Urothelium cell line (cell line): ENCODE measurements at places on chromosomes 4 and X.

GRCh38 chrX:30593440-30594200, 16.1 kb upstream of the TASL start:
- DNase-seq: no peak

GRCh38 chrX:63350941-63351616, at the start of gene SPIN4:
Gene SPIN4, minus strand, starts transcription at chrX:63351332. Its CDS starts 513 bp downstream, at chrX:63350819.
- peak; percentile 86 for DNase-seq

DNA sequence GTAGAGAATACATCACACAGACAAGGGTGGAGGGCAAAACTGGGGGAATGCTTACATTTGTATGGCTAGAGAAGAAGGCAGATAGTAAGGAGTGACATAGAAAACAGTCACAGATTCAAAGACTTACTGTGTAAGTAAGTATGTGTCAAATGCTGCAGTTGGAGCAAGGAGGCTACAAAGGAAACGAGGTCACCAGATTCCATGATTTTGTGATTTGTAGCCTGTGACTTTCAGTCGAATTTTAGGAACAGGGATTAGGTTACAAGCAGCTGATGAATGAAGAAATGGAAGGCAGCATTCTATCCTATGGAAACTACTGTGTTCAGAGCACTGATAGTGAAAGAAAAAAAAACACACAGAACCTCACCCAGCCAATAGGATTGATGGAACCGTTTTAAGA, 407.9 kb downstream of the IL15 start:
- peak; percentile 3 for DNase-seq

- DNase-seq: no peak
Observed at GRCh38 chrX:152177497-152178269, 39.3 kb upstream of the MAGEA10 start.

- no peak for DNase-seq
Observed at GRCh38 chrX:1283741-1284140, 15.1 kb downstream of the CSF2RA start.

- peak; percentile 7 for DNase-seq
Observed at GRCh38 chrX:19440713-19441112, 74.6 kb downstream of the MAP3K15 start.

- no peak for DNase-seq
Observed at GRCh38 chr4:186854256-186854655, 130.6 kb upstream of the FAT1 start.

GRCh38 chrX:57267308-57267707, 19.2 kb upstream of the FAAH2 start:
- DNase-seq: no peak

DNA sequence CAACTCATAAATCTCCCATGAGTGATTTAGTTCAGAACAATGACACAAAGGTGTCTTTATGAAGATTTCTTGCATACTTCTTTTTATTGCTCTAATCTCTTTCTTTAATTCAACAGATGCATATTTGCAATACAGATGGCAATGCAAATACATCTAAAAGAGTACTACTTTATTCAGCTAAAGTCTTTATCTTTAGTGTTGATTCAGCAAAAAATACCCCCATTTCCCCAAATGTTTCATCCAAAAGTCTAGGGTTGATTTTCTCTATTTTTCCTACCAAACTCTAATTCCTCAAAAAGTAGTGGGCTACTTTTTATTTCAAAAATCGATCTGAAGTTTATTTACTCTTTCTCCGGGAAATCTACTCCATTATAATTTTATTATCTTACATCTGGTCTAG, 1055.2 kb downstream of the STIM2 start:
- DNase-seq: no peak

GRCh38 chr4:113013751-113014150, 35.7 kb upstream of the ANK2 start:
- DNase-seq: no peak

GRCh38 chr4:6313216-6313615, 43.6 kb downstream of the WFS1 start:
- DNase-seq: no peak

DNA sequence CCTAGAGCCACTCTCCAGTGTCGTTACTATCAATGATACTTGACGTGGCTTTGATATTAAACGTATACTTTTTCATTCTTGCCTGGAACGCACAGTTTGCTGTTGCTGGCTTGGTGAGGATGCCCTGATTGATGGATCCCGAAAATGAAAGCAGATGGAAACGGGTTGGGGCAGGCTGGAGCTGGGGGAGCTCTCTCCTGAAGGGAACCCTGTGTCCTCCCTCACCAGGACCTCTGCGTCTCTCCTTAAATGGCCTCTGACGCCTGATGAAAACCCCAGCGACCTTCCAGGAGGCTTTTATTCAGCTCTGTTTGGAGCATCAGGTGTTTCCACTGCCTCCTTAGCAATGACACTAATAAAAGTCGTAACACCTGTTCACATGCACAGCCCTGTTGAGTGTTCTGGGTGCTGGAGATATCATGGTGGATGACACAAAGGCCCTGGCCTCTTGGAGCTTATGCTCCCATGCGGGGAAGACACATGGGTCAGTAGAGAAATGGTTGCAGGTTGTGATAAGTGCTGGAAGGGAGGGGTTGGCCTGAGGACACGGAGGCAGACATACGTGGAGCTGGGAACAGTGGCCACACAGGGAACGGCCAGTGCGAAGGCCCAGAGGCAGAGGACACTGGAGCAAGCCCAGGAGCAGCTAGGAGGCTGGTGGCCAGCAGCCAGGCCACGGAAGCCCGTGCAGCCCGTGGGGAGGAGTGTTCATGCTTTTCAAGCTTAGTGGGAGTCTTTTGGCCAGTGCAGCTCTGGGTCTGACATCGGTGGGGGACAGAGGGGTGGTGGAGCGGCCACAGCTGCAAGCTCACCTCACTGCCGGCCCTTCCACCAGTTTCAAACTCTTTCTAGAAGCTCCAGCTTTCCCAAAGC, 7.5 kb downstream of the MSANTD1 start:
- DNase-seq: no peak

- no peak for DNase-seq
Observed at GRCh38 chrX:71091263-71091662, 4.4 kb upstream of the FOXO4 start.

DNA sequence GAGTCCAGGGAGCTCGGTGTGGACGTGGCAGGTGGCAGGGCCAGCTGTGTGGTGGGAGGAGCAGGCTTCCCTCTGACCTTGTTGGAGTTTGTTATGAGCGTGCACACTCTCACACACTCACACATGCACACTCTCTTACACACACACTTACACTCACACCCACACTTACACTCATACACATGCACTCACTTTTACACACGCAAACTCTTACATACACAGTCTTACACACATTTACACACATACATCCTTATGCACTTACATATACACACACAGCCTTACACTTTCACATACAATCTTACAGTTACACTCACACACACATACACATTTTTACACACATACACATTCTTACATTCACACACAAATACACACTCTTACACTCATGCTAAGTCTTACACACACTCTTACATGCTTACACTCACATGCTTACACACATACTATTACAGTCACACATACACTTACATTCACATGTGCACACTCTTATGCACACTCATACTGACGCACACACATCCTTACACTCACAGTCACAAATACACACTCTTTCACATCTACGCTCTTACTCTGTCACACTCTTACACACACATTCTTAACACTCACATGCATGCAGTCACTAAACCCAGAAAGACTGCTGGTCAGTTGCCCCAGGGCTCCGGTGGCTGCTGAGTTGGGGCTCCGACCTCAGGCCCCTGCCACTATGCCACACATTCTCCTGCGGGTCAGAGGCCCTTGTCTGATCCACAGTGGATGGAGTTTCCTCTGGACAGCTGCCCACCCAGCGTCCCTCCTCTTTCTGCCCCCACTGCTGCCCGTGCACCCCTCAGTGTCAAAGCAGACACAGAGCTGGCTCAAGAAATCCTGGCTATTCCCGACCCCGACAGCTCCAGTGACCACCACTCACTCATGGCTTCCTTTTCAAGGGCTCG, 95.8 kb downstream of the ADRA2C start:
- no peak for DNase-seq

GRCh38 chr4:98516042-98516440, 142.4 kb downstream of the TSPAN5 start:
- DNase-seq: peak; percentile 80

- no peak for DNase-seq
Observed at GRCh38 chrX:46279925-46280313, 265.3 kb downstream of the ZNF674 start.

DNA sequence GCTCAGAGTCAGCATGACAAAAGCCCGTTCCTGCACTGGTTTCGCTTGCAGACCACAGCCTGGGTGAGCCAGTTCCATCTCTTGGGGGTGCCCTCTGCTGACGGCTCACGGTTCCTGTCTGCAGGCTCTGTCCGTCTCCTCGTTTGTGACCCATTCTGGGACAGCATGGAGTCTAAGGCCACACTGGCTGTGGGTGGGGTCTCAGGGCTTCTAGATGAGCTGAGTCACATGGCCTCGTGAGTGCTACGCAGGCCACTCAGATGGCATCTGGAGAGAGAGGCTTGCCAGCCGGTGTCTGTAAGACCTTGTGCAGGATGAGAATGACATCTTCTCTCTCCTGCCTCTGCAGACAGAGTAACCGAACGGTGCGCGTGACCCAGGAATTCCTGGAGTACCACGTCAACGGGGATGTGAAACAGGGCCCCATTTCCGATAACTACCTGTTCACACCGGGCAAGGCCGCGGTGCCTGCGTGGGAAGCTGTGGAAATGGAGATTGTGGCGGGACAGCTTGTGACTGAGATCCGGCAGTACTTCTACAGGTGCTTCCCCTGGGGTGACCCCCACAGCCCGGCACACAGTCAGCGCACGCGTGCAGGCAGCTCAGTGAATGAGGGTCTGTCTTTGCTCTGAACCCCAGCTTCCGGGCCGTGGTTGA, 31.6 kb upstream of the MRFAP1 start:
- no peak for DNase-seq
